ENCODE measurements at places on chromosomes 16 and 17. TPM values are rescaled to one million over a fixed set of nuclear protein-coding genes. Genes with fewer than 3 reads are reported as not detected.

MAPK7 gene
- 33.9 TPM for total RNA-seq

CBLN1 gene
- total RNA-seq: not detected

ARHGAP27 gene
- 0.59 TPM for total RNA-seq

CDH3 gene
- 0.14 TPM for total RNA-seq

HS3ST3A1 gene
- 36.3 TPM for total RNA-seq

RRAD gene
- 37.4 TPM for total RNA-seq

CCDC78 gene
- total RNA-seq: 2.1 TPM

Data from smooth muscle cell of the umbilical artery (primary cell).